ENCODE measurements at places on chromosomes 2 and 18. TPM values are rescaled to one million over a fixed set of nuclear protein-coding genes. Genes with fewer than 3 reads are reported as not detected.
A peak's percentile ranks its signal among the peaks of the same experiment; 100 is the strongest.

- no peak overlapping the region for H3K4me3 ChIP-seq
- H3K27me3 ChIP-seq = no peaks in the 10 kb centered on the region
- H3K36me3 ChIP-seq = no peaks in the 10 kb centered on the region
- H3K27ac ChIP-seq = no peak overlapping the region
- no peak for DNase-seq
- H3K4me1 ChIP-seq = no peaks in the 10 kb centered on the region
These were observed 217.0 kb downstream of the SPP2 start for GRCh38 chr2:234267534-234267933.

GRCh38 chr18:29326214-29326613, 1149.3 kb upstream of the CDH2 start:
- no peaks in the 10 kb centered on the region for H3K4me1 ChIP-seq
- no peak overlapping the region for H3K4me3 ChIP-seq
- no peaks in the 10 kb centered on the region for H3K36me3 ChIP-seq
- H3K27ac ChIP-seq = no peak overlapping the region
- no peak for DNase-seq
- H3K27me3 ChIP-seq = no peaks in the 10 kb centered on the region

- no peak overlapping the region for H3K4me3 ChIP-seq
- H3K27me3 ChIP-seq = no peaks in the 10 kb centered on the region
- H3K27ac ChIP-seq = no peak overlapping the region
- DNase-seq = no peak
- no peaks in the 10 kb centered on the region for H3K4me1 ChIP-seq
These were observed 8.6 kb upstream of the ST6GAL2 start for GRCh38 chr2:106894545-106894944.

GRCh38 chr18:49155857-49156256, 205.1 kb upstream of the SMAD7 start:
- DNase-seq = no peak
- no peaks in the 10 kb centered on the region for H3K27me3 ChIP-seq
- no peak overlapping the region for H3K4me3 ChIP-seq
- H3K36me3 ChIP-seq = no peaks in the 10 kb centered on the region

DNA sequence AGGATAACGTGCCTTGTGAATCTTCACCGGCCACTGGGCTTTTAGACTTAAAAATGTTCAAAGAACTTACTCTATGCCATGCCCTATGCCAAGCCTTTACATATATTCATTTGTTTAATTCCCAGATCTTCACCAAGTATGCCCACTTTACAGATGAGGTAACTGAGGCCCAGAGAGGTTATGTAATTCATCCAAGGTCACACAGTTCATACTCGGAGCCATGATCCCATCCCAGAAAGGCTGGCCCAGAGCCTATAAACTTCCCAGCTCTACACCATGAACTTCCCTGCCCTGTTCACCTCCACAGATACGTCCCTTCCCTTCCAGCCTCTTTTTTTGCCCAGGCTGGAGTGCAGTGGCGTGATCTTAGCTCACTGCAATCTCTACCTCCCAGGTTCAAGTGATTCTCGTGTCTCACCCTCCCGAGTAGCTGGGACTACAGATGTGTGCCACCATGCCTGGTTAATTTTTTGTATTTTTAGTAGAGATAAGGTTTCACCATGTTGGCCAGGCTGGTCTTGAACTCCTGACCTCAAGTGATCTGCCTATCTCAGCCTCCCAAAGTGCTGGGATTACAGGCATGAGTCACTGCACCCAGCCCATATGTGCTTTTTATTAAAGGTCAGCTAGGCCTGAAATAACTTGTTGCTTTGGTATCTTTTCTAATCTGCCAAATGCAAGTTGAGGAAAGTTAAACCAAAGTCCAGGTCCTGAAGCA, 44.1 kb downstream of the MTHFD2 start:
- no peaks in the 10 kb centered on the region for H3K27me3 ChIP-seq
- no peak for DNase-seq
- no peak overlapping the region for H3K4me3 ChIP-seq
- no peaks in the 10 kb centered on the region for H3K36me3 ChIP-seq
- H3K4me1 ChIP-seq = no peaks in the 10 kb centered on the region

- no peak for DNase-seq
- no peaks in the 10 kb centered on the region for H3K27me3 ChIP-seq
- H3K4me3 ChIP-seq = no peak overlapping the region
- peaks cover 5% of the 10 kb centered on the region for H3K4me1 ChIP-seq
- H3K27ac ChIP-seq = no peak overlapping the region
These were observed 79.9 kb downstream of the EPAS1 start for GRCh38 chr2:46377101-46377581.

GRCh38 chr2:12929758-12930157, 213.0 kb downstream of the TRIB2 start:
- H3K4me3 ChIP-seq = no peak overlapping the region
- no peaks in the 10 kb centered on the region for H3K36me3 ChIP-seq
- no peak for DNase-seq
- H3K27ac ChIP-seq = no peak overlapping the region
- no peaks in the 10 kb centered on the region for H3K4me1 ChIP-seq

- DNase-seq = no peak
- H3K27me3 ChIP-seq = no peaks in the 10 kb centered on the region
These were observed 7.6 kb upstream of the TRIB2 start for GRCh38 chr2:12709207-12709522.

DNA sequence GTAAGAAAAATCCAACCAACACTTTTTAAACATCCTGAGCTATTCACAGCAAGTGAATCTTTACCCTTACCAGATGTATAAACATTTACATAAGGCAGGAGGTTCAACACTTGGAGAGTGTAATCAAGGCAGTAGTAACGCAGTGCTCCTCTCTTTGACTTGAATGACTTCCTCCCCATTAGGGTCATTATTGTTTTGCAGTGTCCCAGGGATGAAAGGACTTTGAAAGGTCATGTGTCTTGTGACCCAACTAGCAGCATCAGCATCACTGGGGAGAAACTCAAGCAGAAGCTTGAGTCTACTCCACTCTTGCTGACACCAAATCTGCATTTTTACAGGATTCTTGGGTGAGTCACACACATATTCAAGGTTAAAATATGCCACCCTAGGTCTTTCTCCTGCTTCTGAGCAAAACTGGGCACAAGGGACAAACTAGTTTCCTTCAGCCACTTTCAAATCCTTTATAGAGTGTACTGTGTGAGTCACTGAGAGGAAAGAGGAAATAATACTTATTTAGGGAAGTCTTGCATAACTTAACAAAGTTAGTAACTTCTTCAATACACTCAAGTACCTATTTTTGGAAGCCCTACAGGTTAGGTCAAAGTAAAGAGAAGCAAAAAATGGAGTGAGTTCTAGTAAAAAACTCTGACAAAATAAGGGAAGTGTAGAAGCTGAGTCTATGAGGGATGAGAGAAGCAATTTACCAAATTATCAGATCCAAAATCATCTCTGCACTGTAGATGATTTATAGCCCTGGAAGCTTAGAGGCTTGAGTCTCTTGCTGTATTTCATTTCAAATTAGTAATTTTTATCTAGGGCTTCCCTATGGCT, 51.0 kb upstream of the EML4 start:
- H3K27ac ChIP-seq = peak overlapping the region; percentile 20
- H3K4me3 ChIP-seq = no peak overlapping the region
- no peaks in the 10 kb centered on the region for H3K27me3 ChIP-seq
- no peaks in the 10 kb centered on the region for H3K36me3 ChIP-seq
- no peak for DNase-seq

DNA sequence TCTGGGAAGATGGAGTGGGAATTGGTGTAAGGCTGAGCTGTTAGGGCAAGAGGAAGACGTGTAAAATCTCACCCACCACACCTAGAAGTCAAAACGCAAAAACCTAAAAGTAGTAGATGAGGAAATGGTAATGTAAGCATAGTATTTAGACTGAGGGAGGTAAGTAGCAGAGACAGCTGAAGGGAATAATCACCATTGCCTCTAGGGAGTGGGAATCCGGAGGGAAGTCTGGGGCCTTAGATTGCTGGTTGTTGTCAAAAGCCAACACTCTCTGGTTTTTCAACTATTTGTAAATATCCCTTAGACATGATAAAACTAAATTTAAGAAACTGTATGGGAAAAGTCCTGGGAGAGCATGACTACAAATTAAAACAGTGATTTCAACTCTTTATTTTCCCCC, 28.7 kb upstream of the MYCN start:
- H3K27ac ChIP-seq = no peak overlapping the region
- no peaks in the 10 kb centered on the region for H3K4me1 ChIP-seq
- no peak for DNase-seq
- H3K4me3 ChIP-seq = no peak overlapping the region
- H3K27me3 ChIP-seq = no peaks in the 10 kb centered on the region
- H3K36me3 ChIP-seq = no peaks in the 10 kb centered on the region

- no peak overlapping the region for H3K27ac ChIP-seq
- H3K4me1 ChIP-seq = peaks cover 28% of the 10 kb centered on the region
- H3K4me3 ChIP-seq = no peak overlapping the region
- no peak for DNase-seq
These were observed 6.6 kb downstream of the EMX1 start for GRCh38 chr2:72923833-72924352.

DNA sequence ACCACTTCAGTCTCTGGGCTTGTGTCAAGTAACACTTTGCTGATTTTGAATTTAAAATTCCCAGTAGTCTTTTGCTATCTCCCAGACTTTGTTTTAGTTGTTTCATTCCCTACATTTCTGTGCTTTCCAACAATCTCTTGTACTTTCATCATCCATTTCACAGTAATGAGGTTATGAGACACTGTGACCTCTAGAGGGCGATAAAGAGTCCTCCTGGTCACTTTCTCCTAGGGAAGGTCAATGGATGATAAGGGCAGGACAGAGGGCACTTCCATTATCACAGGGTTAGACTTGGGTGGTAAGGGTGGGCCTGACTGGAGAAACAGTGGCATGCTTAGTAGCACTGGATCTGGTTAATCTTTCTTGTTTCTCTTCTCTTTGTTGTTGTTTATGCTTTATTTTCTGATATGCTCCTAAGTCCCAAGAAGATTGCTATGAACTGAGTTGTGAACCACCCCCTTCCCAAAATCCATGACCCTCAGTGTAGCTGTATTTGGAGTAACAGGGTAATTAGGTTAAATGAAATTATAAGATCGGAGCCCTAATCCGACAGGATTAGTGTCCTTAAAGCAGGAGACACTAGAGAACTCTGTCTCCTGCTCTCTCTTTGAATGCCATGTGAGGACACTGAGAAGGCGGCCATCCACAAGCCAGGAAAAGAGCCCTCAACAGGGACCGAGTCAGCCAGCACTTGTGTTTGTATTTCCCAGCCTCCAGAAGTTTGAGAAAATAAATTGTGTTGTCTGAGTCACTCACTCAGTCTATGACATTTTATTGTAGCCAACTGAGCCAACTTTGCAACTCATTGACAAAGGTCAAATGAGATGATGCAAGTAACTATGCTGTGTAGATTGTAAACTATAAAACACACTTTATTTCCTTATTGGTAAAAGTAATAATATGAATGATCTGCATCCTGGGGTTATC, 779.2 kb downstream of the CNTNAP5 start:
- DNase-seq = no peak
- H3K36me3 ChIP-seq = no peaks in the 10 kb centered on the region
- peak overlapping the region; percentile 36 for H3K27ac ChIP-seq
- no peak overlapping the region for H3K4me3 ChIP-seq

DNA sequence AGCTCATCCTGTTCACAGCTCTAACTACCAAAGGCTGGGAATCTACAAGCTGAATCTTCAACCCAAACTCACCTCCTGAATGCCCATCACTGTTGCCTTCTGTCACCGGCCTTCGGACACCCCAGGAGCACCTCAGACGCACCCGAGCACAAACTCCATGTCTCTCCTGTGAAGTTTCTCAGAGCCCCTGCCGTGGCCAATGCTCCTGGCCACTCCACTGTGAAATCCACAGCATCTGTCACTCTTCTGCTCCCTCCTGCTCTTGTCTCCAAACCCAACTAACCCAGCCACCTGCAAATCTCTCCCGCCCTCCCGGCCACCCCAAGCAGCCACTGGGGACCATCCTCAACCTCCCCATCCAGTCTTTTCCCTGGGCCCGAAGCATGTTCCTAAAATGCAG, 457.9 kb upstream of the SALL3 start:
- DNase-seq = no peak
- H3K36me3 ChIP-seq = no peaks in the 10 kb centered on the region
- H3K4me1 ChIP-seq = no peaks in the 10 kb centered on the region
- no peak overlapping the region for H3K27ac ChIP-seq
- H3K4me3 ChIP-seq = no peak overlapping the region
- no peaks in the 10 kb centered on the region for H3K27me3 ChIP-seq

DNA sequence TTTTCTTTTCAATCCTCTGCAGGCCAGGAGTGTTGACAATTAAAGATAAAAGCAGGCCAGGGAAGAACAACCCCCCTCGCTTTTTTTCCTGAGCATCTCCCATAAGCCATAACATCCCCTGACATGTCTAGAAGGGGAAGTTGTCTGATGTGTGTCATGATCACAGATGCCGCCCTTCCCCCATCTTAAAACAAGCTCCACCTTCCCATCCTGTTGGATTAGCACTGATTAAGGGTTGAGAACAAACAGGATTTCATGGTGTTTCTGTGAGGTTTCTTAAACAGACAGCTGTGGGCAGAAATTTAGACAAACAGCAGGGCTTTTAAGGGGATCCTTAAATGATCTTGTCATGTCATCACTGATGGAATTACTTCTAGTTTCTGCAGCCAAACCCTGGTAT, 59.4 kb upstream of the UPP2 start:
- H3K4me1 ChIP-seq = no peaks in the 10 kb centered on the region
- no peaks in the 10 kb centered on the region for H3K36me3 ChIP-seq
- no peaks in the 10 kb centered on the region for H3K27me3 ChIP-seq
- DNase-seq = no peak

DNA sequence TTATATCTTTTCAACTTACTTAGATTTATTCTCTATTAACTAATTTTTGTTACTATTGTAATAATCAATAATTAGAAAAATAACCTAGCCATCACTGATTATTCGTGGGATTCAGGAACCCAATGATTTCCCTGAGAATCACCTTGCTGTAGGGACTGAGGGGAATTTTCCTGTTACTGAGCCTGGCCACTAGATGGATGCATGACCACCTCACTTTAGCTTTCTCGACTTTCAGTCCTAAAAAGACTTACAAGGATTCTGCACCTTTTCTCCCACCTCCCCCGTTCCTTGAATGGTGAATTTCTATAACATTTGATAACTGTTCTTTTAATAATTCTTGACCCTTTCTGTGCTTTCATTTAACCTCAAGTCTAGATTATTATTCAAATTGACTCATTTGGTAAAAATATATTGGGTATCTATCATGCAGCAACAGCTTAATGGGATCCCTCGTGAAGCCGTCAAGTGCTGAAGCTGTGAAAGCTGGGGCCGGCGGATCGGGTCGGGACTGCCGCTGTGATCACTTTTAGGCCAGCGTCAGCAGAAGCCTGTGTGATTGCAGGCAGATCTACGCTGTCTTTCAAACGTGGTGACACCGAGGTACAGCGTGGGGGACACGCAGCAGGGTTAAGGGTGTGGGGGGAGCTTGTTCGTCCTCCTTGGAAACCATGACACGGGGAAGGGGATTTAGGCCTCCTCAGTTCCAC, 38.8 kb upstream of the TMEM18 start:
- H3K27ac ChIP-seq = no peak overlapping the region
- no peaks in the 10 kb centered on the region for H3K4me1 ChIP-seq
- no peaks in the 10 kb centered on the region for H3K36me3 ChIP-seq
- H3K4me3 ChIP-seq = no peak overlapping the region

- no peaks in the 10 kb centered on the region for H3K4me1 ChIP-seq
- H3K27me3 ChIP-seq = no peaks in the 10 kb centered on the region
- DNase-seq = no peak
These were observed 556.9 kb upstream of the SETBP1 start for GRCh38 chr18:44123743-44124142.

ABCG8 gene
- total RNA-seq = 3.3 TPM

CPO gene
- not detected for total RNA-seq

CEP76 gene
- total RNA-seq = 28.2 TPM

Data from Peyer's patch (tissue), 4 donors.